ENCODE measurements at places on chromosomes 3 and 15.

- DNase-seq, result no peak
These were observed 18.6 kb upstream of the FLNB start for GRCh38 chr3:57989646-57990045.

GRCh38 chr3:51828297-51828696 is 33.1 kb upstream of the IQCF2 start:
- DNase-seq, result no peak

DNA sequence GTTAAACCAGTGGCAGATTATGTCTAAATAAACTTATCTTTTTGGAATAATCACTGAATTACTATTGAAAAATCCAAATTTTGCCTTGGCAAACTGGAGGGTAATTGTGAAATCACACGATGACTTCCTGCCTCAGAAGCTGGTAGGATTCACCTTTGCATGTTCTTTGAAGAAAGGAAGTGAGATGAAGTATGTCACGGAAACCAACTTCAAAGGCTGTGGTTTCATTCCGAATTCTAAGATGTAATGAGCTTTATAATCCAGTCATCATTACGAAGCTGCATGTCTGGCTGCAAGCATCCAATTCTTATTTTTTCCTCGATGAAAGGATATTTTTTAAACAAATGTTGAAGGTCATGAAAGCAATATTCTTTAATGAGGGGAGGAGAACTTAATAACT is 15.0 kb upstream of the ZBED2 start:
- no peak for DNase-seq

DNA sequence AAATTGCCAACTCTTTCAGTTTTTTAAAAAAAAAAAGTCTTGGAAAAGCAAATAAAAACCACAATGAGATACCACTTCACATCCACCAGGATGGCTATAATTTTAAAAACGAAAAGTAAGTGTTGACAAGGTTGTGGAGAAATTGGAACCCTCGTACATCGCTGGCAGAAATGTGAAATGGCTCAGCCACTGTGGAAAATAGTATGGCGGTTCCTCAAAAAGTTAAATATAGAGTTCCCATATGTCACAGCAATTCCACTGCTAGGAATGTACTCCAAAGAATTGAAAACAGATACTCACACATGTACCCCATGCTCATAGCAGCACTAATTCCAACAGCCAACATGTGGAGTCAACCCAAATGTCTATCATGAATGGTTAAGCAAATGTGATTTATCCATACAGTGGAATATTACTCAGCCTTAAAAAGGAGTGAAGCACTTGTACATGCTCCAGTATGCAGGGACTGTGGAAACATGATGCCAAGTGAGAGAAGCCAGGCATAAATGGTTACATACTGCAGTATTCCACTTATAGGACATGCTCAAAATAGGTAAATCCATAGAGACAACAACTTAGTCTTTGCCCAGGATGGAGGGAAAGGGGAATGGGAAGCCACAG is 73.8 kb upstream of the PCSK6 start:
- DNase-seq, result no peak

- DNase-seq, result no peak
These were observed 11.5 kb downstream of the CHSY1 start for GRCh38 chr15:101240358-101240757.

DNA sequence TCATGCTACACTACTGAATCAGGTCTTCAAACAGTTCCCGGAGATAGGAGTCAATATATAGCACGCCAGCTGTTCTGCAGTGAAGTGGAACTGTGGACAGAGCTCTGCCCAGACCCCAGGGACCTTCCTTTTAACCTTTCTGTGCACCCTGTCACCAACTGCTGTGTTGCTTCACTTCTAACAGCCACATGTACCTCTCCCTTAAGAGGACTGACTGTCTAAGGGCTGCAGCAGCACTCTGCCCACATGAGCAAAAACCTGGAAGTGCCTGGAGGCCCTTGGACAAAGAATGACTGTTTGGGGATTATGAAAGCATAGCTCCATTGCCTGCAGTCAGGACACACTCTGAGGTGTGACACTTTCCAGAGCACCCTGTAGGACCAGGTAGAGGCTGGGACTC is 88.3 kb upstream of the CTNNB1 start:
- DNase-seq, result no peak

DNA sequence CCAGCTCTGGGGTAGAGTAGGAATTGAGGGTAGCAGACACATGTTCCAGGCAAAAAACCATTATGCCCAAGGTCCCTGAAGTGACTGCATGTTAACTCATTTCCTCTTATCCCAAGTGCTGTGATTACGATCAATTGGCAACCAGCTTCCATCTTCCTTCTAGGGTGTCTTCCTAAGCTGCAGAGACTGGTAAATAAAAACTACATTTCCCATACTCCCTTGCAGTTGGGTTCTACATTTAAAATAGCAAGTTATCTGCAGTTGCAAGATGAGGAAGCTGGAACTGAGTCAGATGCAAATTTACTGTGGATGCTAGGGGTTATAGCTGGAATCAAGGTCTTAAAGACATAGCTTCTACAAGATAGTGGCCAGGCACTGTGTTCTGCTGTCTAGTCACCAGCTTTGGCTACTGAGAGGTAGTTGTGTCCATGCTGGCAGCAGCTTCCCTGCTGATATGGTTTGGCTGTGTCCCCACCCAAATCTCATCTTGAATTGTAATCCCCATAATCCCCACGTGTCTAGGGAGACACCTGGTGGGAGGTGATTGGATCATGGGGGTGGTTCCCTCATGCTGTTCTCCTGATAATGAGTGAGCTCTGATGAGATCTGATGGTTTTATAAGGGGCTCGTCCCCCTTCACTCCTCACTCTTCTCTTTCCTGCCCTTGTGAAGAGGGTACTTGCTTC is 51.3 kb upstream of the FBN1 start:
- DNase-seq, result no peak

DNA sequence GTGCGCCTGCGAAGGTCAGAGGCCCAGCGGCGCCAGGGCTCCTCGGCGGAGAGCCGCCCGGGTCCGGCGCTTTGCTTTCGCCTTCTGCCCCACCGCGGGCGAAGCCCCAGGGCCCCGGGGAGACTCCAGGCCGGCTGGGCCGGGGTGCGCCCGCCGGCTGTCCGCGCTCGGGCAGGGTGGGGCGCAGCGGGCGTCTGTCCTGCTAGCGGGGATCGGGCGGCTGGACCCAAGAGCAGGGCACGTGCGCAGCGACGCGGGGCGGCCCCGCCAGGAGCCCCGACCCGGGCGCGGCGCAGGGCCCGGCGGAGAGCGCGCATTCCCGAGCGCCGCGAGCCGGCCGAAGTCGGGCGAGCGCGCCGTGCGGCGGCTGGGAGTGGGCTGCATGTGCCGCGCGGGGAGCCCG is 569 bp upstream of the ALDH1A3 start:
- DNase-seq, result no peak

Data from right lobe of liver (tissue), 6 donors.